Activated gamma-delta T cell treated with Interleukin-2 at 50 U/mL for 16 hours (primary cell): ENCODE measurements at places on chromosomes 2 and 18.

- DNase-seq: no peak
These were observed 21.5 kb downstream of the IL1RN start for GRCh38 chr2:113148606-113149552.

DNA sequence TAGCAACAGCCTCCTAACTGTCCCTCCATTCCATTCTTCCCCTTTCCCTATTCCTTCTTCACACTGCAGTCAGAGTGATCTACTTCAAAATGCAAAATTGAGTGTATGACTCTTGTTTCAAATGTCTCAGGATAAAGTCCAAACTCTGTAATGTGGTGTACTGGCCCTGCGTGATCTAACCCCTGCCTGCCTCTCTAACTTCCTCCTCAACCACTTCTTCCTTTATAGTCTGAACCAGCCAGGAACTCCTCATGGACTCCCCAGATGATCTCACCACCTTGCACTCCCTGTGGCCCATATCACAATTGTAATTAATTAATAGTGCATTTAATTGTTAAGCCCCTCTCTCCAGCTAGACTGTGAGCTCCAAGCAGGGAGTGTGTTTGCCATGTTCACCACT, 3.1 kb upstream of the B3GNT2 start:
- DNase-seq: no peak

DNA sequence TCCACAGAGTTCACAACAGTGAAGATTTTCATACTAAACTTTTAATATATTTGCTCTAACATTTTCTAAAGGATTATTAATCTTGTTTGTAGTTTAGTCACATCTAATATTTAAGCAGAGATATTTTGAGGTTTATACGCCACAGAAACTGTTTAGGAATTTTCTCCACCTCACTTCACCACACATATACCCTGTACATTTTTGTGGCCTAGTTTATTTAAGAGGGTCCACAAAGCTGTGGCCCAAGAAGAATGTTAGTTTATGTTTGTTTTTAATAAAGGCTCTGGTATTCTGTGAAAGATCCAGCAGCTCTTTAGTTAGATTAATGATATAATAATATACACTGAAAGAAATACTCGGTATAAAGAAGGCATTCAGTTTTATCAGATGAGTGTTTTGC, 132.7 kb upstream of the TTC27 start:
- DNase-seq: no peak

DNA sequence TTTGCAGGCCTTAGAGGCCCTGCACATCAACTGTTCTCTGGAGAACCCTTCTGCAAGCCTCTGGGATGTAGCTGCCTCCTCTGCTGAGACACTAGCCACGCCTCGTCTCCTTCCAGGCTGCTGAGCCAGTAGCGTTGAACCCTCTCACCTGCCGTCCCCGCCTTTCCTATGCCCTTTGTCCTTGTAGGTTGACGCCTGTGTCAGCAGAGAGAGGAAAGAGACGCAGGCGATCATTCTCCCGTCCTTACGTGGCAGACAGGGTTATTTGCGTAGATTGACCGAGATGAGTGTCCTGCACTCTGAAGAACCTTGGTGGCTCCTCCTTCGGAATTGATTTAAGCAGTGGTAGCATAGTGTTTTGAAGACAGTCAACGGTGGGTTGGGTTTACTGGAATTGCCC, 27.8 kb downstream of the ID2 start:
- no peak for DNase-seq

DNA sequence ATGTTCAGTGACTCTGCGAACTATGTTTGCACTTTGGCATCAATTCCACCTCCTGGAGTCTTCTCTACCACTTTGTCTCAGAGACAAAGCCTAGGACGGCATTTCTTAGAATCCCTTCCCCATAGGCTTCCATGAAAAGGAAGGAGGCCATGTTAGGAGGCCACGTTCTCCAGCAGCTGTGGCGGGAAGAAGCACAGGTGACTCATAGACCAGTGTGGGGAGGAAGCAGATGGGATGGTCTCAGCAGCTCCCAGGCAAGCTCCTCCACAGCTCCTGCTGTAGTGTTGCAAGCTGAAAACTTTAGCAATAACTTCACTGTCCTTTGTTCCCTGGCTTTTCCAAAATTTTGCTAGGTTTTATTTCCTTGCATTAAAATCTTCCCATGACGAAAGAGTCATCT, 781.3 kb upstream of the ID2 start:
- DNase-seq: no peak

DNA sequence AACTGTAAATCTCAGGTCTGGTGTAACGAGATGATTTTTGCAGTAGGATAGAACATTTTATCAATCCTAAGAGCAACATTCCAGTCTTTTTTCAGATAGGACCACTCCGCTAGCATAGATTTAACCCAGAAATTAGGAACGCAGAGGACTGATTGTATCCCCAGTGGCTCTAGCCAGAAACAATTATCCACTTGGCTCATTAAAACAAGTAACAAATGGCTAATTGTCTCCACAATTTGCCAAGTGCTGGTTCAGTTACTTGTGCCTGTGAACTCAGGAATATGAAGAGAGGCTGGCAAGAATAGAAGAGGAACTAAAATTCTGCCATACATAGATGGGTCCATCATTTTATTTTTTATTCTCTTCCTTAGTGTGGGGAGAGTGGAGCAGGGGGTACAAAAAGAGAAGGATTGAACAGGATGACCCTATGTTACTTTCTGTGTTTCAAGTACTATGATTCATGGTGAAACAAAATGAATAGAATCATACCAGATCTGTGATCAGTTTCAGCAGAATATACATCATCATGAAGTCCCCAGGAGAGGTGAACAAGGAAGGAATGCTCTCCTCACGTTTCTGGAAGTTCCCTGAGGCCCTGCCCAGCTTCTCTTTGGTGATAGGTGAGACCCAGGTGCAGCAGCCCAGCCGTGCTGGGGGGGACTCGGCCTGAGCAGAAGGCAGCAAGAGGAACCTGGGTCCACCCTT, 121.6 kb downstream of the ARL4C start:
- no peak for DNase-seq

GRCh38 chr2:8528863-8529262, 153.0 kb upstream of the ID2 start:
- no peak for DNase-seq

GRCh38 chr2:191436368-191437055, 191.3 kb downstream of the MYO1B start:
- DNase-seq: no peak

DNA sequence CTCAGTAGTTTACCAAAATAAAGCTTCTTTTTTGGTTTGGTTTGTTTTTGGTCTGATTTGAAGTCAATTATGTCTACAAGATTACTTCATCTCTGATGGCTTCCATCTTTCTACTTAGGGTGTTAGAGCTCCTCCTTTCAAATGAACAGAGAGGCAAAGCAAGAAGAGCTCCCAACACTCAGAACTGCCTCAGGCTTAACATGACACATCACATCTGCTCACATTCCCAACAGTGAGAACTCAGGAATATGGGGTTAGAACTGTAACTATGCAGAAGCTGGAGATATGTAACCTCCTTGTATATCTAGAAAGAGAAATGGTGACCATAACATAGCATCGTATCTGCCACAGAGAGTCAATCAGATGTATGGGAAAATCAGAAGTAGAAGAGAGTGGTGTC, 11.4 kb upstream of the LRATD1 start:
- DNase-seq: no peak

- no peak for DNase-seq
These were observed 8.7 kb downstream of the FAM178B start for GRCh38 chr2:96977631-96978195.

GRCh38 chr2:119192893-119193292, 30.7 kb upstream of the STEAP3 start:
- DNase-seq: no peak

DNA sequence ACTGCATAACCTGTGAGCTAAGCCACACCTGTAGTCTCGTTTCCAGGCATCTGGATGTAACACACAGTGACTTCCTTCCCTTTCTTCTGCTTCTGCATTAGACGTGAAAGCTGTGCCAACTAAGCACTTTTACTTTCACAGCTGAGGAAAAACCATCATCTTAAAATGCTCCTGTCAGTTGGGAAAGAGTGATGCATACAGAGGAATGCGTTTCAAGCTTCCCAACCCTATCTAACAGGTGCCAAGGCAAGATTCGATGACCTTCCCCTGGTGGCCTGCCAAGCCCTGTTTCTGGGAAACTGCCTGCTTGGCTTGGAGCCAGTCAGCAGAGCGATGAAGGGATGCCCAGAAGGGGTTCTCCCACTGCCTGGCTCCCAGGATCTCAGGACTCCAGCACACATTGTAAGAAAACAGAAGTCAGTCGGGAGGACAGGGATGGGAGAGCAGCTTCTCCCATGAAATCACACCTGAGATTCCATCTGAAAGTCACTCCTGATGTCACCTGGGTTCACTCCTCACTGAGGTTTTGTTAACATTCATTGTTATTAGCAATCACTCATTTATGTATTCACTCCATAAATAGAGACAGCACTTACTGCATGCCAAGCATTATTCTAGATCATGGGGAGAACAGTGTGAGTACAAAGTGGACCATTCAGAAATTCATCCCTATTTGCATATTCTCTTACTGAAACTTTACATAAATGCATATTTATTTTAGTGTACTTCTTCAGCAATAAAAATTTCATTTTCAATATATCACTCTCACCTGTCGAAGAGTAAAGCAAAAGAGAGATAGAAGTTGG, 64.1 kb downstream of the DTNA start:
- no peak for DNase-seq

GRCh38 chr2:41618754-41619153, 429.1 kb upstream of the PKDCC start:
- no peak for DNase-seq

DNA sequence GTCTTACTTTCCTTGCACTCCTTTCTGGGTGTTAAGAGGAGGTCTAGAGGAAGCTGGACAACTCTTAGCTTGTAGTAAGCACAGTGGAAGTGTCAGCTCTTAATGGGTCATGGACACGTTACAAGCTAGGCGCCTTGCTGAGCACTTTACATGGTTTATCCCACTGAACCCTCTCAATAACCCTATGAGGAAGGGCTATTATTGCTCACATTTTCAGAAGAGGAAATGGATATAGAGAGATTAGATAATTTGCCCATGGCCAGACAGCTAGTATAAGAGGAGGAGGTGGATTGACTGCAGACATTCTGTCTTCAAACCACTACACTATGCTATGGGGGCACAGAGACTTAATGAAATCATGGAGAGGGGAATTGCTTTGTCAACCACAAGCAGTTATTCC, 8.3 kb upstream of the IL1RN start:
- no peak for DNase-seq

GRCh38 chr2:43484323-43484930, 111.4 kb downstream of the THADA start:
- DNase-seq: no peak

- no peak for DNase-seq
These were observed 71.3 kb downstream of the VWA3B start for GRCh38 chr2:98158305-98158704.

DNA sequence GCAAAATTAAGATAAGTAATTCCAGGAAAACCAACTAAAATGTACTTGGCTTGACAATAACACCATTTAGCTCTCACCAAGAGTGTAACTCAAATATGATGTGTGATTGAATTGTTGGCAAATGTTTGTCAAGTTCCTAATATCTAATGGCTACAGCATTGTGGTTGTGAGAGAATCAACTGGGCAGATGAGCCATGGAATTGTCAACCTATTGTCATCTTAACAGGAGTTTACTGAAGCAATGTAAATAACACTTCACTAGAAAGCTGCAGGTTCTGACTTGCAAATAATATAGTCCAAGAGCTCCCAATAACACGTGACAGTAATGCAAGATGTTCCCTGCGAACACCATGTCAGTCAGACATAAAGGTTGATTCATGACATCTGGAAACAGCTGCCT, 495.2 kb upstream of the MEIS1 start:
- DNase-seq: no peak

- DNase-seq: no peak
These were observed 3.5 kb upstream of the UGT1A1 start for GRCh38 chr2:233756429-233757081.

DNA sequence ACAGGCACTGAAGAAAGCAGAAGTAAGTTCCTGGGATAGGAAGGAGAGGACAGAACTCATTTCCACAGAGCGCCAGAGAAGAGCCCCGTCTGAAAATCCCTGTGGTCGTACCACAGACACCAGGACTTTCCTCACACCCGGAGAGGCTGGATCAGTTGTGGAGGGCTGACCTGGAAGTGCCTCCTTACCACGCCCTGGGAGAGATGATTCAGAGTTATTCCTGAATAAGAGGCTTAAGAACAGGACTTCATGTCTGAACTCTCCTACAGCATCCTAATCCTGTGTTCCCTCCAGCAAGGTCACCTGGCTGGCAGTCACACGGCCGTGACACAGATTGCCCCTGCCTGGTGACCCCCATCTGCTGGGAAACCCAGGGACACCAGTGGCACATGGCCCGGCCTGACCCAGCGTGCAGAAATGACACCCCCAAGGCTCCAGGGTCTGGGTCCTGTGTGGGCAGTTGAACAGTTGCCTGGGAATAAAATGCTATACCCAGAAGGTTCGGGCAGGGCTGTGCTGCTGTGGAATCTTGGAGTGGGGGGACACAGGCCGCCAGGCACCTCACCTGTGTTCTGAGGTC, 105.9 kb downstream of the PXDN start:
- no peak for DNase-seq

- no peak for DNase-seq
These were observed 204.8 kb downstream of the MBD2 start for GRCh38 chr18:54019641-54020040.

DNA sequence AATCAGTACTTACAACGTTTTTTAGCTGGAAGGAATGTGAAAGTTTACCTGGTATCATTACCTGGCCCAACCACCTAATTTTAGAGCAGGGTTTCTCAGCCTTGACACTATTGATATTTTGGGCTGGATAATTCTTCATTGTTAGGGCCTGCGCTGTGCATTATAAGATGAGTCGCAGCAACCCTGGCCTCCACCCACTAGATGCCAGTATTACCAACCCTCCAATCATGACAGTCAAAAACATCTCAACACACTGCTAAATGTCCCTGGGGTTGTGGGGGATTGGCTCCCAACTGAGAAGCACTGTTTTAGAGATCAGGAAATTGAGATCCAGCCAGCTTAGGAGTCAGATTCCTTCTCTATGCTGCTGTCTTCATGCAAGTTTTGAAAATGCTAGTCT, 265.3 kb upstream of the TCF4 start:
- DNase-seq: no peak

GRCh38 chr2:238425979-238426567, 654 bp upstream of the ASB1 start:
- no peak for DNase-seq
